ENCODE measurements at places on chromosomes 3 and 15.

- no peak for DNase-seq
Observed at GRCh38 chr15:97317163-97317562, 643.3 kb upstream of the ARRDC4 start.

- DNase-seq: no peak
Observed at GRCh38 chr15:57114070-57114469, 195.6 kb downstream of the TCF12 start.

GRCh38 chr15:31799715-31800321, 230.5 kb upstream of the CHRNA7 start:
- DNase-seq: no peak

DNA sequence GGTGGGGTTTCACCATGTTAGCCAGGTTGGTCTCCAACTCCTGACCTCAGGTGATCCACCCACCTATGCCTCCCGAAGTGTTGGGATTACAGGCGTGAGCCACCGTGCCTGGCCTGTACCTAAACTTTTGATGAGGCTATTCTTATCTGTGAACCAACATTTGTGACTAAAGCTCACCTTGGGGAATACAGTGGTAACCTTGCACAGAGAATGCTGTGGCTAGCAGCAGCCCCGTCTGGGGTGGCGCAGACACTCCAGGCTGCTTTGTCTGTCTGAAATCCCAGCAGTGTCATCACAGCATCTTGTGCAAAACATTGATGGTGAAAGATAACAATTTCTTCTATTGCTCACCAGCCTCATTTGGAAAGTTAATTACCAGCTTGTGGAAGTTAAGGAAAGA, 58.9 kb downstream of the CMTM8 start:
- DNase-seq: no peak

All from ELF-1 (cell line).